ENCODE measurements at places on chromosomes 1 and 21.

- no peak for DNase-seq
Measured at GRCh38 chr1:54461731-54462596, 55.8 kb upstream of the SSBP3 start.

GRCh38 chr1:2269193-2269921, 41.2 kb downstream of the SKI start:
- no peak for DNase-seq

DNA sequence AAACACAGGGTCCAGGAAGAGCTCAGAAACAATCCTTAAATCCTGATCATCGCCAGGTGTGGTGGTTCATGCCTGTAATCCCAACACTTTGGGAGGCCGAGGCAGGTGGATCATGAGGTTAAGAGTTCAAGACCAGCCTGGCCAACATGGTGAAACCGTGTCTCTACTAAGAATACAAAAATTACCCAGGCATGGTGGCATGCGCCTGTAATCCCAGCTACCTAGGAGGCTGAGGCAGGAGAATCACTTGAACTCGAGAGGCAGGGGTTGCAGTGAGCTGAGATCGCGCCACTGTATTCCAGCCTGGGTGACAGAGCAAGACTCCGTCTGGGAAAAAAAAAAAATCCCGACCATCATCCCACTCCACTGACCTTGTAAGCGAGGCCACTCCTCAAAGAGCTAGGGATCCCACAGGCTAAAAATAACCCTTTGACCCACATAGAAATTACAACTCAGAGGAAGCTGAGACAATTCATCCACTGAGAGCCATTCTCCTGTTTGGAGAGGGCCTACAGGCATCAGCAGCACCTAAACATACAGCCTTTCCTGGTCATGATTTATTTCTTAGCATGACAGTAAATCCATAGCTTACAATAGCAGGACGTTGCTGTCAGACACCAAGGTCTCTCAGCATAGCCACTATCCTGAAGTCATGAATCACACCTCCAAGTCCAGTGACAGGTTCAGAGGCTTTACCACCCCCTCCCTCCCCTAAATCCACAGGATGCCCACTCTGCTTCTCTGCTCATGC, 66.7 kb downstream of the TGFBR3 start:
- DNase-seq: no peak

- DNase-seq: no peak
Measured at GRCh38 chr1:236099355-236099974, 34.6 kb upstream of the NID1 start.

DNA sequence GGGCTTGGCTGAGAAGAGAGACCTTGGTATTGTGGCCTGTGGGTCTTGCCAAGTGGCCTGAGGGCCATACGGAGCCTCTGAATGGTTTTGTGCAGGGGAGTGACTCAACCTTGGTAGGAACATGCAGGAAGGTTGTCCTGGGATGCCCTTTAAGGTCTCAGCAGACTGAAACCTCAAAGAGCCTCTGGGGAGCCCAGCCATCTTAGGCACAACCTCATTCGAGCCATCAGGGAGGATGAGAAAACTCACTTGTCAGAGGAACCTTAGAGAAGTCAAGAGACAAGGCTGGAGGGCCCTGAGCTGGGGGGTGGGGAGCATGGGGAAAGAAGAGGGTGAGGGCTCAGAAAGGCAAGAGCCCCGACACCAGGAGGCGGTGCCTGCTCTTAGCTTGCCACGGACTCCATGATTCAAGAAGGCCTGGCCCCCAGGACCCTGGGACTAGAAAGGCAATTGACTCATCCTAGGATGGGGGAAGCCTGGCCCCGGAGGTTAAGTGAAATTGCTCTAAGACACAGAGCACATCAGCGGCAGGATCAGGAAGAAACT, 13.0 kb downstream of the IFI6 start:
- no peak for DNase-seq

- no peak for DNase-seq
Measured at GRCh38 chr1:26579681-26580111, 50.1 kb downstream of the RPS6KA1 start.

DNA sequence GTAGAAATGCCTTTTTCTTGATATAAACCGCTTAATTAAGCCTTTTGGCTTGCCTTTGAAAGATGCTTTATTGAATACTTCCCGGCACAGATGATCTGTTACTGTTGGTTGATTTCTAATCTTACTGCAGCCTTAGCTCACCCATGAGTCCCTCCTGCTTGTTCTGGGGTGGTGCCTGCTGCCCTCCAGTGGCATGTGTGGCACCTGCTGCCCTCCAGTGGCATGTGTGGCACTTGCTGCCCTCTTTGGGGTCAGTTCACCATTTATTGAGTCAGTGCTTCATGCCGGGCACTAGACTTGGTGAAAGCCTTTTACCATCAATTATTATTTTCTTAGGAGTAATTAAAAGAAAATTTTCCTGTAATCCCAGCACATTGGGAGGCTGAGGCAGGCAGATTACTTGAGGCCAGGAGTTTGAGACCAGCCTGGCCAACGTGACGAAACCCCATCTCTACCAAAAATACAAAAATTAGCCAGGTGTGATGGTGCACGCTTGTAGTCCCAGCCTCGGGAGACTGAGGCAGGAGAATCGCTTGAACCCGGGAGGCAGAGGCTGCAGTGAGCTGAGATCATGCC, 54.3 kb downstream of the ADARB1 start:
- no peak for DNase-seq

DNA sequence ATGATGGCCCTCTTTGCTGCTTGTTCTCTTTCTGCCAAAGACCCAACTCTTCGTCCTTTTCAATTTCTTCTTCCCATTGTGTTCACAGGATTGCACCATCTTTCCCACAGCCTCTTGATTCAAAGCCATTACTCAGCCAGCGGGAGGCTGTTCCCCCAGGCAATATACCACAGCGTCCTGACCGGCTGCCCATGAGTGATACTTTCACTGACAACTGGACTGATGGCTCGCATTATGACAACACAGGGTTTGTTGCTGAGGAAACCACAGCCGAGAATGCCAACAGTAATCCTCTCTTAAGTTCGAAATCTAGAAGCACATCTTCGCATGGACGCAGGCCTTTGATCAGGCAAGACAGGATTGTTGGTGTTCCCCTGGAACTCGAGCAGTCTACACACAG, 167.4 kb downstream of the LRRC40 start:
- no peak for DNase-seq

- DNase-seq: no peak
Measured at GRCh38 chr1:226604560-226605317, 56.2 kb downstream of the STUM start.

DNA sequence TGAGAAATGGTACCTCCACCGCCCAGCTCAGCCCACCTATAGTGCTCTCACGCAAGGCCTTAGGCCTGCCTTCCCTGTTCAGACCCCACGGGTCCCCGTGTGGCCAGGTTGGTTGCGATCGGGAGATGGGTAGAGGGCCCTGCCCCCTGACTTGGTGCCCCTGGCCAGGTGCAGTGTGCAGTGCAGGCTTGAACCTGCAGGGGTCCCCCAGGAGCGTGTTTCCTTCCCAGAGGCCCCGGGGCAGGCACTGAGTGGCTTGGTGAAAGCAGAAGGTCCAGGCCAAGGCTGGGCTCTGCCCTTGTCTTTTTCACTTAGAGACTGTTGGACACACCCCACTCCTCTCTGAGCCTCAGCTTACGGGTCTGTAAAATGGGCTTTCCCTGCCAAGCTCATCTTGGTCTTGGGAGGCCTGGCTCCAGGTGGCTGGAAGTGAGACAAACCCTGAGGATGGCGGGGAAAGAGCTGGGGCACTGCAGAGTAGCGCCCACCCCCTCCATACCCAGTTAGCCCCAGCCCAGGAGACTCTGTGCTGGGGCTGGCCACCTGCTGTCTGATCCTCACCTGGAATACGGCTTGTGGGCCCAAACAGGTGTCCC, 9.3 kb upstream of the HES5 start:
- no peak for DNase-seq

- DNase-seq: no peak
Measured at GRCh38 chr1:207007352-207008033, 25.1 kb downstream of the C1orf116 start.

DNA sequence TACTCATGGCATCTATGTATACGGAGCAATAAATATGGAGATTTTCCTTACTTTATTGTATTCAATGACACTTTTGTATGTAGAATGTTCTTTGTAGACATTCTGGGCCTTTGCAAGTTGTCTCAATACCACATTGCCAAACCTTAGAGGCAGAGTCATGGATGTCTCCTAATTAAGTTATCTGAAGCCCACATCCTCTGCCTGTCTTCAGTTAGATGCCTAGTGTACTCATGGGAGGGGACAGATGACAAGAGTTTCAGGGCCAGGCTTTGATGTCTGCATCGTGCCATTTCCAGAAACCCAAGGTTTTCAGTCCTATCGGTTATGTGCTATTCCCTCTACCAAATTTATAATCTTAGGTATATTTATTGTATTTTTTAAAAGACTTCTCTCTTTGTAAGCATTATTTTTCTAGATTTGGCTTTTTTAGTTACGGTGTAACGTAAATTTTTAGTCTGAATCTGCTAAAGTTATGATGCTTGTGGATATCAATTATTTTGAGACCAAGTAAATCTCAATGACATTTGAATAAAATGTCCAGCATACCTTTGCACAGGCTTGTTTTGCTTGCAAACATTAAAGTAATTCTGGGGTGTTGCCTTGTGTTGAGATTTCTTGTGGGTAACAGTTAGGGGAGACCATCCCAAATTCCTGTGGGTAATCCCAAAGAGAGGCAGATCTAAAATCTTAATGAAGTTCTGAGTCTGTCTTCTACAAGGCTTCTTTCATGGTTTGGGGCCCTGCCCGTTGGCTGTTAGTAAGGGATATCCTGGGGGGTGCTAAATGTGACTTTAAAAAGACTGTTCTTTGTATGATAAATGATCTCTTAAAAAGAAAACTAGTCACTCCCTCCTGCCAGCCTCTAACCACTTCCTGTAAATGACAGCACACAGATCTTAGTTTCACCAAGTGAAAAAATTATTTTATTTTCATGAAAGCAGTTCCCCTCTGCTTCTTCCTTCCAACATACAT, 8.0 kb upstream of the MACF1 start:
- DNase-seq: no peak

- no peak for DNase-seq
Measured at GRCh38 chr1:234726359-234726943, 116.5 kb upstream of the IRF2BP2 start.

DNA sequence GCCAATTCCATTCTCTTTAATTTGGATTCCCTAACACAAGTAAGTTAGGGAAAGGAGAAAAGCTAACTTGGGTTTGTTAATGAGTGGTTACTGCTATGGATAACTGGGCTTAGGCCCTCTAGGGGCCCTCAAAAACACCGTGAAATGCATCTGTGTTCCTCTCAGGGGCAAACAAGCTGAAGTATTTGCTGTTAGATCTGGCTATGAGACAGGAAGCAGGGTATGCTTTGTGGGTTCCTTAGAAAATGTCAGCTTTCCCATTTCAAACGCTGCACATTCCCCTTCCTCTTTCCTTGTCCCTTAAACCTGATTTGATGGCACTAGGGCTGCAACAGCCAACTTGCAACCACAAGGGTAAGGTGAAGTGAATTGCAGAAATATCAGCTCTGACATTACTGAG, 5.7 kb upstream of the CAP1 start:
- no peak for DNase-seq

DNA sequence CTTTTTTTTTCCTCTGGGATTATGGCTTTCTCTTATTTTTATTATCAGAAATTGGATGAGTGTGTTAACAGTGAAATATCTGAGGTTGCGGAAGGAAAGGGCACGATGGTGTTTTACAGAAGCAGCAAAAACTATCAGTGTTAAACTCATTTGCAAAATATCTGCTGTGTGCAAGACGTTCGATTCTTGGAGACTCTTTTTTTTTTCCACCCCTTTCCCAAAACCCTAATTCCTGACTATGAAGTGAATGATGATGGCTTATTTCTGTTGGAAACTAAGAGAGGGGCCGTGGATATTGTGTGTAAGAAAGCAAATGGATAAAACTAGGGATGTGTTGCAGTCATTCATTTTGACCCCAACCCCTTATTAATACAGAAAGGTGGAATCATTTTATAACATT, 677 bp downstream of the NCAM2 start:
- DNase-seq: no peak

GRCh38 chr1:9841460-9841859, 17.7 kb upstream of the CLSTN1 start:
- no peak for DNase-seq

GRCh38 chr1:205505076-205505729, 734 bp downstream of the CDK18 start:
- no peak for DNase-seq

- no peak for DNase-seq
Measured at GRCh38 chr1:170483051-170483450, 48.9 kb upstream of the GORAB start.

- DNase-seq: no peak
Measured at GRCh38 chr1:201945157-201945556, 1.2 kb downstream of the LMOD1 start.

DNA sequence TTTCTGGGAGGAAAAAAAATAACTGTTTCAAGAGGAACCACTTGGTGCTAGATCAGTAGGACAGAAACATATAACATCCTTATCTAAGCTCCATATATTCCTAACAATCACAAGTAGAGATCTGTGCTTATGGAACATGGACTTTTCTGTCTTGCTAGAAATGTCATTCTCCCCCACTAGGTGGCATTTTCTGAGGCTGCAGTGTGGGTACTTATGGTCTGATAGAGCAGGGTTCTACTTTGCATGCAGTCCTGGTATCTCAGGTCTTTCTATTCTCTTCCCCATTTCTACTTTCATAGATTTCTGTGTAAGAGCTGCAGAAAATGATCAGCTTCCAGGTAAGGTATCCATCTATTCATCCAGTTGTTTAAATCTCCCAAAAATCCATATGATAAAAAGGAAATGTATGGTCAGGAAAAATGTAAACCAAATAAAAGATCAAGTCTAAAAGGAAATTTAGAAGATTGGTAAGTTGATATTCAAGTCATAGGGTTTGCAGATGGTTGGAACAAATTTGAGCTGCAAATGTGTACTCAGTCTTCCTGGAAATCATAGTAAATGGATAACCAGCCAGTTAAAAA, 1.5 kb downstream of the ZNF684 start:
- DNase-seq: no peak

GRCh38 chr1:205735218-205735617, 14.8 kb downstream of the NUCKS1 start:
- DNase-seq: no peak

DNA sequence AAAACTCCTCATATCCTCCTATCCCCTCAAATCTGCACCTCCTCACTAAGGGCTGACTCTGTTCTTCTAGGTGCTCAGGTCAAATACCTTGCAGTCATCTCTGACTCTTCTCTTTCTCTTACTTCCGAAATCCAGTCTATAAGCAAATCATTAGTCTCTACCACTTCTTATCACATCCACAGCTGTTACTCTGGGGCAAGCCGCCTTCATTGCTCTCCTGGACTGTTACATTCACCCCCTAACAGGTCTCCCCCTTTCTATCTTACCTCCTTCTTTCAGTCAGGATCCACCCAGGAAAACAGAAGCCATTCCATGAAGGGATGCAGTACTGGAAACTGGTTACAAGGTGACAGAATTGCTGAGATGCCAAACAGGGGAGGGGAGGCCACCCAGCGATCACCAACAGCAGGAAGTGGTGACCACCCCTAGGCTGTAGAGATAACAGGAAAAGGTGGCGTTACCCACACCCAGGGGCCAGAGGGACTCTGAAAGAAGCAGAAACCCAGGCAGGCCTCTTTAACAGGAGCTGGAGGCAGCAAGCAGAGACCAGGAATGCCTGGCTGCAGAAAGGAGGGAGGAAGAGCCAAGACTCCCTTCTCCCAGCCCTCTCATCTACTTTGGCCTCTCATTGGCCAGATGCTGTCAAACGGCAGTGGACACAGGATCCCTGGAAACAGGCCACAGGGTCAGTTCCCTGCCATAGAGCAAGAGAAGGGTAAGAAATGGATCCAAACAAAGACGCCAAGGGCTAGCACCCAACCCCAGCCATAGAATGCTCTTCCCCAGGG, 55.5 kb upstream of the FOXO6 start:
- DNase-seq: no peak

All from esophagus muscularis mucosa (tissue), 4 donors.